ENCODE measurements at places on chromosomes 4 and X.
A peak's percentile ranks its signal among the peaks of the same experiment; 100 is the strongest.

DNA sequence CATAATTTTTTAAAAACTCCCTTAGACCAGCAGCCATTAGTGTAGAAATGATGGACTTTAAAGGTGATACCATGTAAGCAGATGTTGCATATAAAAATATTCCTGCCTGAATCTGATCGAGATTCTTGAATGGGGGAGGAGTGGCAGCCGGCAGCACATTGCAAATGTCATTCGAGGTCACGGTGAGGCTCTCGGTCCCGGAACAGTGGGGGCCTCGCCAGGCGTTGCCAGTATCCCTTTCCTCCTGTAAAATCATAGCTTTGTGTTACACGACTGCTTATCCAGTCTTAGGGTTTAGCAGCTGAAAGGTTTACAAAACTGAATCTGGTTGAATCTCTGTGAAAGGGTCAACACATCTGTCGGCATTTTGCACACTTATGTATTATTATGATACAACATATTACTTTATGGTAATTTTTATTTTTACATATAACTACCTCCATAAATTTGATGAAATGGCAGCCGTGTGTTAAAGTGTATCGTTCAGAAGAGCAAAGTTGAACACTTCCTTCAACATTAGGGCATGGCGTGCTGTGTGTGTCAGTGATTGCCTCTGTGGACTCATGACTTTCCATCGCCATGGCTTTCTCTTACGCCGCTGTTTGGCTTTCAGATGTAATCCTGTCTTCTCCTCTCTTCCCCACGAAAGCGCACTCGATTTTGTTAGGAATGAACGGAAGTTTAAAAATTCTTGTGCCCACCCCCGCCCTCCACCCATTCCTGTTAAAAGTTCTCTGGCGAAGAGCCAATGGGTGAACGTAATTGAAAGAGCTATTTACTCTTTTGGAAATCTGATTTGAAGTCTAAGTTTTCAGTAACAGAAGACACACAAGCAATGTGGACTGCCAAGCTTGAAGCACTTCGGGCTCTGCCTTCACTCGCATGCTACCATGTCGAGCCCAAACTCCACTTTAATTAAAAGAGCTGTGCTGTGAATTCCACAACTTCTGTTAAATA lies 114.8 kb downstream of the STOX2 start:
- DNase-seq: no peak

DNA sequence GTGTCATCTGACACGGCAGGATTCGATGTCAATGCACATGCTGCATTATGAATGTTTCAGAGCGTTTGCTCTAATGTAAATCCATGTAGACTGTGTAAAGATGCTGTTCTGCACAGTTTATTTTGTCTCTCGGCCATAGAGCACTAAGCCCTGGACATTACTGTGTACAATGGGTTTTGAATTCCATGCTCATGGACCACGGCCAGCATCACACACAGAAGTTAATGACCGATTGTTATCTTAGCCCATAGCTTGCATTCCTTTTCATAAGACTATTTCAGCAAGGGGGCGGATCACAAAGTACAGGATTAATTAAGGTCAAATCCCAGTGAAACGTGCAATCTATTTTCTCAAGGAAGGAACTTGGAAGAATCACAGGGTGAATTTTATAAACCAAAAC lies 286.1 kb upstream of the TENM3 start:
- peak; percentile 38 for DNase-seq

DNA sequence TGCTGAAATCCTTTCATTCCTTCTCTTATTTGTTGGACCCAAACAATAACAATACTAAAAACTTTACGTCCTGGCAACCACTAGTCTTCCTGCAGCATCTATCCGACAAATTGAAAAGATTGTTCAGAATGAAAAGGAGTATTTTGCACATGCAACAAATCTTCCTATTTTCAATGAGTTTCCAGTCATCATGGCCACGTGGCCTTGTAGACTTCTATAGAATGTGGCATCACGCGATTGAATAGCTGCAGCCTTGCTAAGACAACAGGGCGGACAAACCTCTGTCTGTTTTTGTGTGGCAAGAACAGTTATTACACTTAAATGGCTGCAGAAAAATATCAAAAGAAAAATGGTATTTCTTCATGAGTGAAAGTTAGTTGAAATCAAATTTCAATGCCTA lies 297.9 kb upstream of the LCORL start:
- no peak for DNase-seq

DNA sequence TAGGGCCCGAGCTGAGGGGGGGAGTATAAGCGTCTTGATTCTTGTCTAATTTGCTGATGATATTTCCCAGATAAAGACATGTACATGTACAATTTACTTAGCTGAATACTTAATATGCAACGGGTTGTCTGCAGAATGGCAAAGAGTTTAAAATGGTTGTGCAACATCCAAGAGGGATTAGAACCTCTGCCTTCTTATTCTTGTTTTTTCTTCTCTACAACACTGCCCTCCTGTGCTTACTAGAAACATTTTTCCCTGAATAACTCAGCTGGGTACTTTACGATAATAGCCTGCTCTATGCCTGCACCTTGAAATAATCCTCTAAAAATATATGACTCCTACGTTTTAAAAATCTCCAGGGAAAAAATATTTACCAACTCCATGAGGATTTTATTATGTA lies 41.8 kb downstream of the INTS12 start:
- peak; percentile 15 for DNase-seq

DNA sequence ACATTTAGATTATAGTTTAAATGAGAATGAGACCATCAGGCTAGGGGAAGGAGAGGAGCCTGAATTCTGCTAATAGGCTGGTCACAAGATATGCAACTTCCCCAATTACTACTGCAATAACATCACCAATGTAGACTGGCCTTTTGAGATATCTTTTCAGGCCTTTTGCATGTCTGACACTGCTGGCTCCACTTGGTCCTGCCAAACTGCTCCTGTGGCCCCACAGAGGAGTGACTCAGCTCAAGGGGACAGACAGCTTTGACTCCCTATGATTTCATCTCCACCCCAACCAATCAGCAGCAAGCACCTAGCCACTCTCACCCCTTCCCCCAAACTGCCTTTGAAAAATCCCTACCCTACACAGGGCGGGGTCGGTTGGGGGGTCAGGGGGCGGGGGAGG lies 22.8 kb downstream of the GPRIN3 start:
- DNase-seq: no peak

DNA sequence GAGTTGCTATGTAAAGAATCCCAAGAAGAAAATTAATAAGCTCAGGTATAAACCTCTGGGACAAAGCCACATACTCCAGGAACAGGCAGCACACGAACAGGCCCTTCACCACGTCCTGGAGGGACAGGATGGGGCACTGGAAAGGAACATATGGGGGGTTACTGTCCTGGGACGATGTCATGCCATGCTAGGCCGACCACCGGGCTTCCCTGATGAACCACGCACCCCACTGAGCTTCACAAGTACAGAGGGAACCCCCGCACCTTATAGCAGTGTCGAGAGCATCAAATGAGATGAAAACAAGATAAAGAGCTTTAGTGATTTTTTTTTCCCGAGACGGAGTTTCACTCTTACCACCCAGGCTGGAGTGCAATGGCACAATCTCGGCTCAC lies 19.1 kb downstream of the NOP14 start:
- no peak for DNase-seq

- no peak for DNase-seq
These were observed 88.6 kb downstream of the SLC9A7 start for GRCh38 chrX:46670316-46670715.

- no peak for DNase-seq
These were observed 255.6 kb downstream of the ASMT start for GRCh38 chrX:1870421-1870820.

GRCh38 chr4:2786152-2786671 lies 6.7 kb upstream of the SH3BP2 start:
- DNase-seq: no peak

DNA sequence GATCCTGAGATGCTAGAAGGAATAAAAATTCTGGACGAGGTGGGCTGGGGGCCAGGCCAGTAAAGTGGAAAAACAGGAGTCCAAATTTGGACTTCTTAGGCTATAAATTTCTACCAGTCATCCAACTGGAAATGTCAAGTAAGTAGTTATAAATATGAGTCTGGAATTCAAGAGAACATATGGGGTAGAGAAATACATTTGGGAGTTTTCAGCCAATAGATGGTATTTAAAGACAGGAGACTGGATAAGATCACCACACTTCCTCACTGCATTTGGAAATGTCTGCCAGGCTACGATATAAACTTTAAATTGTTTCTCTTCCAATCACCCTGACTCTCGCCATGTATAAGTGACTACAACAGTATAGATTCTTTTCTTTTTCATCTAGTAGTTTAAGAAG lies 242.5 kb downstream of the NPFFR2 start:
- no peak for DNase-seq

DNA sequence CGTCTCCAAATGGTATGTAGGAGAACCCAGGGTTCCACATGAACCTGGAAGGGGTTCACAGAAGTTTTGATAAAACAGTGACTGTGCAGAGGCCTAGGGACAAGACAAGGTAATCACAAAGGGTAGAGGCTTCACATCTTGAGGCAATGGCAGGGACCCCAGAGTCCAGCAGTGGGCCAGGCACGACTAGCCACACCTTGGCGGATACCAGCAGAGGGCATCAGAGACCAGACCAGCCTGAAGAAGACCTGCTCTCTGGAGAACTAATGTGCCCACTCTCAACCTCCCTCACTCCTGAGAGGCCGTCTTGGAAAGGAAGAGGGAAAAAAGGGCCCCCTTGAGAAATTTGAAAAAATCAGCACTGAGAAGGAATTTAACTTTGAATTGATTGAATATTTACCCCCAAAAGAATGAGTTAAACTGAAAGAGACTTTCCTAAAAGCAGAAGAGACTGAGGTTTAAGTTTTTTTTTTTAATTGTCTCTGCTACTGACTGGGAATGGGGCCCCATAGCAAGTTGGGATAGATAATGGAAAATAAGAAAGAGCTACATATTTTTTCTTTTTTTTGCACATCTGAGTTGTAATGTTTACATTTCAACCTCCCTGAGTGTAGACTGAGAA lies 243.8 kb upstream of the JADE1 start:
- DNase-seq: peak; percentile 54

DNA sequence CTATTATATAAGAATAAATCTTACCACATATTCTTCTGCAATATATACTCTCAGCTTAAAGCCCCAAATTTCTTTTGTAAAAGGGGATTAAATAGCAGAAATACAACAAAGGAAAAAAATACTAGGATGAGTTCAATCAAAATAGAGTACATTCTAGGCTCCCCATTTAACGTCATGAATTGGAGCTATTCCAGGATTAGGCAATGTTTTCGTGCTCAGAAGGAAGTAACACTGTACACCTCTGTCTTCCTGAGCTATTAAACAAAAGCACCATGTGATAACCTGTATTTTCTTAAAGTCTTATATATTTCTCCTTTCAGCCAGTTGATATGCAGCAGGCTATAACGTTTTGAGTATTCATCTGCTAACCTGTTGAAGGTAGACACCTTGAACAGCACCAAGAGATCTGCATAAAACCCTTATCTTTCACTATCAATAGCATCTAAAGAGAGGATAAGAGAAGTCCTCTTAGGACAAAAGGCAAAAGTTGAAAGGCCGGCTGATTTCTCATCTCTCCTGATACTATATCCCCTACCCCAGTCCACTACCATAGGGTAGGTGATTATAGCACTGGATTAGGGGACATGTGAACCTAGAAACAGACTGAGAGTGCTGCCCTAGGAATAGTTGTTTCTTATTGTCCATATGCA lies 31.5 kb downstream of the TEC start:
- no peak for DNase-seq

DNA sequence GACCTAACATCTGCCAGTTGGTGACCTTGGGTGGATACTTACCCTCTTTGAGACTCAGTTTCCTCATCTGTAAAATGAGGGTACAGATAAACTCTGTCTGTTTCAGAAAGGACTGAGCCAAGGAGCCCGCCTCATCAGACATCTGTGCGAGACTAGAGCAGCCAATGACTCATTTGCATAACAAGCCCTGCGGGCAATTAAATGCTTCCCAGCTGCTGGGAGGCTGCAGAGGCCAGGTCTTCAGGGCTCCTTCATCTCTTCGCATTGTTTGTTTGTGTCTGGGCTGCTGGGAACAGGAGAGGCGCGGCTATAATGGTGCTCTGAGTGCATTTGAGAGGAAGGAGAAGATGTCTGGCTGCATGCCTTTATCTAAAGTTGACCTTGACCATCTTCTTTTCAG lies 85.0 kb downstream of the ADRA2C start:
- DNase-seq: no peak

DNA sequence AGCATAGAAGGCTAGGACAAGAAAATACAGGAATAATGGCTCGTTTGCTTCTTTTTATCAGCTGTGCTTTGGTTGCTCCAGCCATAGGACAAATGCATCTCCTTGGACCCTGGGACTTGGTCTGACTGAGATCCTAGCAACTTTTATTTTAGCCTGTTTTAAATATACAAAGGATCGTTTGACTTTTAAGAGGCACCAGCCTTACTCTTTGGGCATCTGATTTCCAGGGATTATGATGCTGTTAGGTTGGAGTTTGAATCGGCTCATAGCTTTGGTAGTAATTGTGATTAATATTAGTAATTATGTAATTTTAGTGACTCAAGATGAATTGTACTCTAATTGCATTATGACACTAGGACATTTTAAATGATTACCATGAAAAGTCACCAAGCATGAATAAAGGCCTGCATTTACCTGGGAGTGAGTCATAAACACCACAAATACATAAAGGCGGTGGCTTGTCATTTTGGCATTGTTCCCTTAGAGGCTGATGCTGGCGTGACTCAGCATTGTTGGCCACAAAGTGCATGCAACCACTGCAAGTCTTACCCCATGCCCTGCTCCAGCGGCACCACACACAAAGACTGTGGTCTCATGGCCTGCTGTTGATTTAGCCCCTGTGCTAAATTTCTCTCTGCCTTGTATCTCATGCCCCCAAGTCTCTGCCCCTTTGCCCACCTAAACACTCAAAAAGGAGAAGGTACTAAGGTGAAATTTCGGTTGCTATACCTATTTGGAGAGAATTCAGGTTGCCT lies 12.4 kb downstream of the GPAT3 start:
- peak; percentile 26 for DNase-seq
